ENCODE measurements at places on chromosomes 1 and 21.
A peak's percentile ranks its signal among the peaks of the same experiment; 100 is the strongest.

- no peak for DNase-seq
Measured at GRCh38 chr1:89761901-89762300, 58.9 kb upstream of the LRRC8D start.

DNA sequence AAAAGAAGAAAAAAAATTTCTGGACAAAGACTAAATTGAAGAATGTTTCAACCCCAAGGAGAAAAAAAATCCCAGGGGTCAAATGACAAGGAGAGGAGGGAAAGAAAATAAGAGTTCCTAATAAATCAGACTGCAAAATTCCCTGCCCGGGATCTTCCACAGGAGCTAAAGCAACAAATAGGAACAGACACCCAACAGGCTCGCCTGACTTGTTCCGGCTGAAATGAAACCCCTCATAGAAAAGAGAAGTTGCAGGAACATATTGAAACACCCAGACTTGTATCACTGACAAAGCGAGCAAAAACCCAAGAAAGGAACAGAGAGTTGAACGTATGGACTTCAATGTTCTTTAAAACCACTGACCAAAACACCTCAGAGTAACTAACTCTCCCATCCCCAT, 123.0 kb downstream of the TIAM1 start:
- DNase-seq = no peak

DNA sequence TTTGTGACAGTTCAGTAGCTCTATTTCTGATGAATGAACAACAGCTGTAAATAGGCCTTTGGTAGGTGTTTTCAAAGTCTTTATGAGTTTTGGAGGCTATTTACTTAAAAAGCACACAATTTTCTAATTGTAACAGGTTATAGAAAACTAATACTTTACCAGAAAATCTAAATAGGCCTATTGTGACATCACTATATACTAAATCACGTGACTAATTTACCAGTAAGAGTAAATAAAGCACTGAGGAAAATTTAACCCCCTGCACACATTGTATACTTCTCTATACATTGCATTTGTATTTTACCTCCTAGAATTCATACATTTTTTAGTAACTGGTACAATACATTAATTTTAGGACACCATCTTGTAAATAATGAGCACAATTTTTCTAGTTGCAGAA, 15.0 kb downstream of the KRTAP26-1 start:
- no peak for DNase-seq

GRCh38 chr1:10074059-10074851, 41.5 kb downstream of the UBE4B start:
- peak; percentile 83 for DNase-seq

DNA sequence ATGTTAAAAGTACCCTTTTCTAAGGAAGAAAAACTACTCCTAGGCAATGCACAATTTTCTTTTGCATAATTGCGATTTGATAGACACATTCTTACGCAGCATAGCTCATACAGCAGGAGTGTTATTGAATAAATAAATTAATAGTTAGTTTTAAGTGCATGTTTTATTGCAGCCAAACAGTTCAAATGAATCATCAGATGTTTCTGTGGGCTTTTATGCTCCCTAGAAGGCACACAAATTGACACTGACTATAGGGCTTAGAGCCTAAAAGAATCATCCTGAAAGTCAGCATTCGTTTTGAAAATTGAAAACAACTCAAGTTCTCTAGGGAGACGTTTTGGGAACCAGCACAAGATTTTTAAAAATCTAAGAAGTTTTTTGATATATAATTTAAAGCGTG, 411.9 kb downstream of the HLX start:
- DNase-seq = no peak

DNA sequence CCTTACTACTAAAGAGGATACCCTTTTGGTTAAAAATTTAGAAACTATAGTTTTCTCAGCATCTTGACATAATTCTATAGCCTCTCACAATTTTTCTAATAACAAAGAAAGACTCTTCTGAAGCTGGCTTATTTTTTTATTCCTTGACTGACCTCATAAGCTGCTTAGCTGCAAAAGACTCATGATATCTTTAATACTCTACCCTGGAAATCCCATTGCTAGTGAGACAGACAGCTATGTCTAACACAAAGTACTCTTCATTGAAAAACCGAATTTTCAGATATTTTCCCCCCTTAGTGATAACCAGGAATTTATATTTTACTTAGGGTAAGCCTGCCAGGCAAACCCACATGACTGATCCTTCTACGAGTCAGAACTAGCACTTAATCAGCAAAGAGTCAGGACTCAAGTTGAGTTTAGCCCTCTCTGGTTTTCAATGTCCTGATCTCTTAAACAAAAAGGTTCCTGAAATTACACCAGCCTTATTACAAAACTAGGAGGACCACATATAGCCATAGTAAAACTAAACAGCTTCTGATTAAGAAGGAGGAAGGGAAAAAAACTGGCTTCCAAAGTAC, 56.9 kb downstream of the ENAH start:
- peak; percentile 35 for DNase-seq

DNA sequence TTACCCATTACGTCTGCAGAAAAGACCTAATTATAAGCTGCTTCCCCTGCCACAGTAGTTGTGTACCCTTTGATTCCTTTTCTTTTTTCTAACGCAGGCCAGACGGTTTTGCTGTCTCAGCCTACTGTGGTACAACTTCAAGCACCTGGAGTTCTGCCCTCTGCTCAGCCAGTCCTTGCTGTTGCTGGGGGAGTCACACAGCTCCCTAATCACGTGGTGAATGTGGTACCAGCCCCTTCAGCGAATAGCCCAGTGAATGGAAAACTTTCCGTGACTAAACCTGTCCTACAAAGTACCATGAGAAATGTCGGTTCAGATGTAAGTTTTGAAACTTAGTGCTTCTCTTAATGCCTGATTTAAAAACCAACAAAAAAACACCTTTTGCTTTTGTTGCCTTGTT, 35.8 kb downstream of the ATF6 start:
- DNase-seq = no peak

DNA sequence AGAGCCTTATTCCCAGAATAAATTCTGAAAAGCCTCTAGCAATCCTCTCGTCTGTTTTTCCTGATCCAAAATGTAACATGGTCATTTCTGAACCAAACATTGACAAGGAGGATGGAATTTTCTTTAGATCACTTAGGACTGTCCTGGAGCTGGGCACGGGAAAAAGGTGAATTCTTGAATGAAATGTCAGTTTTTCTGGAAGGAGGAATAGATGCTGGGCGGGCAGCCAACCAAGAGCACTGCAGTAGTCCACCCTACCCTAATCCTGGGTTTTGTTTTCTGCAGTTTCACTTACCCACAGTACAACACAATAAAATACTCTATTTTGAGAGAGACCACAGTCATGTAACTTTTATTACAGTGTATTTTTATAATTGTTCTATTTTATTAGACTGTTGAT, 20.9 kb downstream of the RIT1 start:
- no peak for DNase-seq

DNA sequence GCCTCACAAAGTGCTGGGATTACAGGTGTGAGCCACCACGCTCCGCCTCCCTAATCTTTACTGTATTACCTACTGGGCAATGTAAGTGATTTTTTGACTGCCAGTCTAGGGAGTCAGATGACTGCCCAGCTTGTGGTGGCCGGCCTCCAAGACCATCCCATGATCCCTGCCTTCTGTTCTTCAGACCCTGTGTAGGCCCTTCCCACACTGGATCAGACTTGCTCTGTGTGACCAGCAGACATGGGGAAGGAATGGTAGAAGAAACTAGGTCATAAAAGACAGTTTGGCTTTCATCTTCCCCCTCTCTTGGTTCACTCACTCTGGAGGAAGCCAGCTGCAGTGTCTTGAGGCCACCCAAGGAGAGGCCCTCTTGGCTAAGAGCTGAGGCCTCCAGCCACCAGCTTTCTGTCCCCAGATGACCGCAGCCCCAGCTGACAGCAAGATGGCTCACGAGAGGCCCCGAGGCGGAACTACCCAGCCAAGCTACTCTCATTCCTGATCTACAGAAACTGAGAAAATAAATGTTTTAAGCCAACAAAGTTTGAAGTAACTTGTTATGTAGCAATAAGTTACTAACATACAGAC, 14.5 kb upstream of the CBR3 start:
- DNase-seq = no peak

- DNase-seq = no peak
Measured at GRCh38 chr1:210499956-210500355, 171.3 kb downstream of the HHAT start.

DNA sequence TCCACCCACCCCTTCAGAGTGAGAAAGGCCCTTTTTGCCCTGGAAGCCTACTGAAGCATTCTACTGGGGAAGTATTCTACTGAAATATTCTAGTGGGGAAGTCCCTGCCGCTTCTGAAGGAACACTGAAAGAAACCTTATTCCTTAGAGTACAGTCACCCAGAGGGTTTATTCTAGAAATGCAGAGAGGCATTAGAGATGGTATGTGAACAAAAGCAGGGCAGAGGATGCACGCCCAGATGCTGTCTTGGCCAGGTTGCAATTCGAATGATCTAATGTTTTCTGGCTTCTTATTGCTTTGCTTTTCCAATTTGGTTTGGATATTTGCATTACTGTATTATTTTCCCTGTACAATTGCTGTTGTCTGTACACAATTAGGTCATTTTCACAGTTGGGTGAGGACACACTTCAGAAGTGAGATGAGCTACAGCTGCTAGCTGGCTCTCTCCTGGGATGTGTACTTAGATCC, 37.1 kb downstream of the CCN1 start:
- no peak for DNase-seq

DNA sequence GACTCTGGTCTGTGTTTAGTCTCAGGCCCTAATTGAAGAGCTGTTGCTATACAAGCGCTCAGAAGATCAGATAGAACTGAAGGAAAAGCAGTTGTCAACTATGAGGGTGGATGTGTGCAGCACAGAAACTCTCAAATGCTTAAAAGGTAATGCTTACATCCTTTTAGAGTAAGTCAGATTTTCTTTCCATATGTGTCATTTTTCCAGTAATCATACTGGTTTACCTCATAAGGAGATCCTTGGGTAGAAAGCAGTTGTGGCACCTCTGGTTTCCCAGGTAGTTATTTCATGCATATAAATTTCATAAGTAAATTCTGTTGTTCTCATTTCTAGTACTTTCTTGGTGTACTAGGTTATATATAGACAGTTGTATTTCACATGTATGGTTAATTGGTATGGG, 43.0 kb upstream of the TARS2 start:
- no peak for DNase-seq

- DNase-seq = no peak
Measured at GRCh38 chr21:28482657-28483056, 510.0 kb downstream of the LTN1 start.

GRCh38 chr1:40856656-40857302, 5.4 kb downstream of the CITED4 start:
- DNase-seq = no peak

DNA sequence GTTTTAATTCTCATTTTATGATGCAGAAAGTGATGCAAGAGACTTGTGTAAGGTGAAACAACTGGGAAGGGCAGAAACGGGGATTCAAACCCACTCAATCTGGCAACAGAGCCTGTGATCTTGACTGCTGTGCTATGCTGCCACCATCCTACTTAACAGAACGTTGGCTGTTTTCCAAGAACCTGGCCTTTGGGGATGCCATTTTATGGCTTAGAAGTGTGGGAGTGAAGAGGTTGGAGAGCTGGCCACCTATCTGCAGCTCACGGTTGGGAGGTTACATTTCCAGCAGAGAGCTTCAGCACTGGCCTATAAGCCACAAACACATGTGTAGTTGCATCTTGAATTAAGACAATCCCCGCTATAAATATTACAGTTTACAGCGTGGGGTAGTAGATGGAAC, 235.3 kb downstream of the PRDM2 start:
- DNase-seq = no peak

DNA sequence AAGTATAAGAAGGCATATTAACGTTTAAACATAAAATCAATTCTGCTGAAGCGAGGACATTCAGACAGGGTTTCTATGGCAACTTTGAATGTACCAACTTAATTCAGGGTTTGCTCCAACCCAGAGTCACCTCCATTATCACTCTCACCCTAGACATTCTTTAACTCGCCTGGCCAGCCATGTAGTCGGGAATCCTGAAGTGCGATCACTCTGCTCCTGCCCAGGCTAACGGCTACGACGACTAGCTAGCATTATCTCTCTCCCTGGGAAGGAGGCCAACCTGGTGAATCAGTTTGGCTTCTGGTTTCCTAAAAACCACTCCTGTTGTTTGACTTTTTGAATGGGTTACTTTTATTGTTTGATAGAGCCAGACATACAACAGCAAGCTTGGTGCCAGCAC, 38.9 kb upstream of the ZBTB18 start:
- peak; percentile 95 for DNase-seq

DNA sequence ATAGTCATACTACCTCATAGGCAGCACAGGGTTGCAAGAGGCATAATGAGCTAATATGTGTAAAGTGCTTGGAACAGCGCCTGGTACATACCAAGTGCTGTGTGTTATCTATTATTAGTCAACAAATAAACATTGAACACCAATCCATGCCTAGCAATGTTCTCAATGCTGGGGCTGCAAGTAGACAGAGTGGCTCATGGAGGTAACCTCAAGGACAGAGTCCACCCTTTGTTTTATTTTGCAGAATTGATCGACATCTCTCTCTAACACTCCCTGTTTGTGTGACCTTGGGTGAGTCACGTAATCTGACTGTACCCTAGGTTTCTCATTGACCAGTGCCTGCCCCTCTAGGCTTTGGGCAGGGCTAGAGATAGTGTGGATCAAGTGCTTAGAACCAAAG, 164.0 kb upstream of the KLHDC7A start:
- DNase-seq = no peak

GRCh38 chr1:211648980-211649934, 26.2 kb downstream of the NEK2 start:
- DNase-seq = no peak

- DNase-seq = no peak
Measured at GRCh38 chr1:179805291-179806195, 62.5 kb downstream of the FAM163A start.

DNA sequence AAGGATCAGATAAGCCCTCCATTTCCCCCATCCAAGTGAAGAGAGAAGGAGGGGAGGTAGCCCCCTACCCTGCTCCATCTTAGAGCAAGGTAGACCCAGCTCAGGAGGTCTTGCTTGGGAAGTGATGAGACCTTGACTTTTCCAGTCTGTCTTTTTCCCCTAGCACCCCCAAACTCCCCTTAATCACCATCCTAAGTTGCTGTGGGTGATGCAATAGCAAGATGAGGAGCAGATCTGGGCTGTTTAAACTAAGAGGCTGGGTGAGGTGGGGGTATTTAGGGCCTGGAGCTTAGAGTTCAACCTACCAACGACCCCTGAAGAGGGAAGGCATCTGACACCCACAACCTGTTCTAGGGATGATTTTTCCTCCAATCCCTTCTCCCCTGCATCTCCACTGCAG, 1.7 kb downstream of the ATP1A2 start:
- no peak for DNase-seq

- DNase-seq = no peak
Measured at GRCh38 chr1:82160903-82161302, 360.2 kb downstream of the ADGRL2 start.

GRCh38 chr1:200369131-200369530, 40.7 kb downstream of the ZNF281 start:
- no peak for DNase-seq

GRCh38 chr1:12617901-12618660, at the start of gene DHRS3:
Gene DHRS3, minus strand, starts transcription at chr1:12618210. Its CDS starts 862 bp downstream, at chr1:12617348.
- DNase-seq = peak; percentile 81

Measured in ACHN (cell line).